ENCODE measurements at places on chromosomes 7 and 10.

DNA sequence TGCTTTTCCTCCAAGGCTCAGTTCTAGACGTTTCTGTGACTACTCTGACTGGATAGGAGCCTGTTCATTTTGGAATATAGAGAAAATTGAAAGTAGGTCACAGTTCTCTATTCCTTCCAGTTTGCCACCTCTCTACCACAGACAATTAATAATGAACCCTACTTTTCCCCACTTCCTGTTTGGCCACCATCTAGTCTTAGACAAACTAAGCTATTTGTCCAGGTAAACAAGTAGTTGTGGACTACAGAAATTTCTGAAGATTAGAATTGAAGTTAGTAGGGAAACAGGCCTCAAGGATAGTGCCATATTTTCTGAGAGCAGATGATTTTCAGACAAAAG is 87.0 kb downstream of the AUTS2 start:
- no peak for DNase-seq

DNA sequence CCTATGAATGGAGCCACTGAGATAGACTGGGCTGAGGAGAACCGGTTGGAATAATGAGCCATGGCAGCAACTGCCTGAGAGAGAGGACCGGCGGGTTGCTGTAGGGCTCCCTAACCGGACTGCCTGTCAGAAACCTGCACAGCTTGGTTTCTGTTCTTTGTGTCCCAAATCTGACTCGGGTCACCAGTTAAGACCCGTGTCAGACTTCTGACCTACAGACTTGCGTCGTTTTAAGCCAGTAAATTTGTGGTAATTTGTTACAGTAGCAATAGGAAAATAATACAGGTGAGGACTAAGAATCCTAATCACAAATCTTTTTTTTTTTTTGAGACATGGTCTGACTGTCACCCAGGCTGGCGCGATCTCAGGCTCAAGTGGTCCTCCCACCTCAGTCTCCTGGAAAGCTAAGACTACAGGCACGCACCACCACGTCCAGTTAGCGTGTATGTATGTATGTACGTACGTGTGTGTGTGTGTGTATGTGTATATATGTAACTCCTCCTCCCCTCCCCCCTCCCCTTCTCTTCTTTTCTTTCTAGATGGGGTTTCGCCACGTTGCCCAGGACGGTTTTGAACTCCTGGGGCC is 672 bp upstream of the DDX56 start:
- no peak for DNase-seq

- DNase-seq: no peak
These were observed 23.8 kb downstream of the C10orf105 start for GRCh38 chr10:71695502-71696476.

GRCh38 chr7:27119412-27119911 is 11.1 kb downstream of the HOXA4 start:
- DNase-seq: no peak

- DNase-seq: no peak
These were observed 54.4 kb downstream of the SH3PXD2A start for GRCh38 chr10:103800789-103801540.

DNA sequence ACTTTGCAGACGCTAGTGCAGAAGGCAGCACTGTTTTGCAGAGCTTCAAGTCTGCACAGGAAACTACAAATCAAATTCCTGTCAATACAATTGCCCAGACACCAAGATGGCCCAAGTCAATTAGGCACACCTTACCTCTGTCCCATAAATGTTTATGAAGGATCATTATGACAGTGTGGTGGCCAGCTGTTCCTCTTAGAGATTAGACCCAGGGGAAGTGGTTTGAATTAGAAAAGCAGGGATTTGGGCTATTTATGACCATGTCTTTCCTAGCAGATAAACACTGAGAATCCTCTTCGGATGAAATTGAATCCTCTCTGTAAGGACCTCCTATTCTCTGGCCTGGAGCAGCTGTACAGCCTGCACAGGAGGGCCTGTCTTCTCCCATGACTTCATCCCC is 9.9 kb upstream of the NEUROG3 start:
- no peak for DNase-seq

DNA sequence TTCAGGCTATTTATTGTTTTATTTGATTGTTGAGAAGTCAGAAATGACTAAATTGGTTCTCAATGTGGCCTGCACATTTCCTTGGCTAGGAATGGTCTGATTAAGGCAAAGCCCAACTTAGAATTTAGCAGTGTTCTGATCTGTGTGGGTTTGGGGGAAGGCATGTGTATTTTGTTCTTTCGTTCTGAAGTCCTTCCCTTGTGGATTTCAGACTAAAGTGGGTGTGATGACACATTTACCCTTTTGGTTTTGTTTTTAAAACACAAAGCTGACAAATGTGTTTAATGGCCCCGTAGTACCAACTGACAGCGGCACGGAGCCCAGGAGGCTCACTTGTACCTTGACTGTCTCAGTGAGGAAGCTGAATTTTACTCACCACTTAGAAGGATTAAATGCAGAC is 452.3 kb upstream of the GALNT17 start:
- DNase-seq: no peak

- DNase-seq: no peak
These were observed 56.6 kb downstream of the TMEM209 start for GRCh38 chr7:130148561-130148960.

GRCh38 chr10:13740461-13740860 is 153.7 kb downstream of the PRPF18 start:
- no peak for DNase-seq

DNA sequence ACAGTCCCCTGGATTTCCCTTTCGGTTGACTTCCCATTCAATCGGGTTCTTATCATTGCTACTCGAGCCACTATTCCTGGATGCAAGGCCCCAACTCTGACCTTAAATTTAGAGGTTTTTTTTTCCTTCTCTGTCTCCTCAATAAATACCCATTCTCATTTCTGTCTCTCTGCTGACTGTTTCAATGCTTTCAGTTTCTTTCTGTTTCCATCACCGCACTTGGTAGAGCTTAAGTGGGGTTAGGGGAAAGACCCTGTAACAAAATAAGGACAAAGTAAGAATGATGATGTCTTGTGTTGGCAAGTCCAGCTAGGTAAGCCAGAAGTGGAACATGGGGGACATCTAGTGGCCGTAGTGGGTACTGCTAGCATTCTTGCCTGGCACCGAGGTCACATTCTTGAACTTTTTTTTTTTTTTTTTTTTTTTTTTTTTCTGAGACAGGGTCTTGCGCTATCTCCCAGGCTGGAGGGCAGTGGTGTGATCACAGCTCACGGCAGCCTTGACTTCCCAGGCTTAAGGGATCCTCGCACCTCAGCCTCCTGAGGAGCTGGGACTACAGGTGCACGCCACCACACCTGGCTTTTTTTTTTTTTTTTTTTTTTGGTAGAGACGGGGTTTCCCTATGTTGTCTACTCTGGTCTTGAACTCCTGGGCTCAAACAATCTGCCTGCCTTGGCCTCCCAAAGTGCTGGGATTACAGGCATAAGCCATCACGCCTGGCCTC is 40.3 kb downstream of the ZC3HC1 start:
- DNase-seq: peak; percentile 87

- DNase-seq: no peak
These were observed 153.7 kb downstream of the PLXNA4 start for GRCh38 chr7:132422502-132423111.

GRCh38 chr10:92238054-92238585 is 52.8 kb downstream of the CPEB3 start:
- no peak for DNase-seq

DNA sequence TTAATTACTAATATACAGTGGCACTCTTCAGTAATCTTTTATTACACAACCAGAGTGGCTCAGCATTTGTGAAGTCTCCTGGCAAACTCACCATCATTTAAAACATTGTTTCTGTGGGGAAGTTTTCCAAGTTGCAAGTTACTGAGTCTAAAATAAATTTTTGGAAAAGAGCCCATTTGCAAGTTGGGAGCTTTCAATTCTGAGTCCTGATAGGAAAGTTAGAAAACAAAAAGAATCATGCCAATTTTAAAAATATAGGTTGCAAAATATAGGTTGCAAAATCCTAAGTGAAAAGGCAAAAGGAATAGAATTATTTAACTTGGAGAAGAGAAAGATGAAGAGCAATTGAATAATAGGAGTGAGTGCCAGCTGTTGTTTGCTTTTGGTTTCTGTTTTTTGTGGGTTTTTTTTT is 378.8 kb upstream of the C7orf33 start:
- no peak for DNase-seq

- DNase-seq: no peak
These were observed 619.7 kb downstream of the GATA3 start for GRCh38 chr10:8674230-8674629.

DNA sequence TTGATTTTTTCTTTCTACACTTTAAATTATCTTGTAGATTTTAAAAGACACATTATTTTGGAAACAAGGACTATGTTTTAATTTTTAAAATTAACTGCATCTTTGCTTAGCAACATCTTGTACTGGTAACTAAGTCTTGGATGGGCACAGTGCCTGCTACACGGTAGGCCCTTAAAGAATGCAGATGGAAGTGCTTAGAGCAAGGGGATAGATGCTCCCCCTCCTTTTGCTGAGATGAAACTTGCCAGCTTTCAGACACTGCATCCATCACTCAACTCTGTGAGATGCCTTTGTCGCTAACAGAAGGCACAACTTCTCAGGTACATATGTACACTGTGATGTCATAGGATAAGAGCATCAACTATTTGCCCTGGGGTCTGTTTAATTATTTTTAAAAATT is 103.9 kb downstream of the LRRC18 start:
- no peak for DNase-seq

DNA sequence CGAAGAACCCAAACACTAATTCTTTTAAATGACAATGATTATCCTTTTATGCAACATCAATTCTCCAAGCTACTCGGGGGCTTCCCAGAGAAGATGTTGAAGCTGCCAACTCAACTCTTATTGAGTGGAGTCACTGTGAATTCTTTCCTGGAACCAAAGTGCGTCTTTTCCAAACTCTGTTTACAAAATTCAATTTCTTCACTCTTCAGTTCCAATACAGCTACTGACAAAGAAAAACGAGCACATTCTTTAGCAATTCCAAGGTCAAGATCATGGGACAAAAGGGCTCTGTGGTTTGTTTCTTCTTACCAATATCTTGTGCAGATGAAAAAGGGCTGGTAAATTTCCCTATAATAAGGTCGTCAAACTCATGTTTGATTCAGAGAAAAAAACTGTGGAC is 74.2 kb downstream of the FAS start:
- no peak for DNase-seq

DNA sequence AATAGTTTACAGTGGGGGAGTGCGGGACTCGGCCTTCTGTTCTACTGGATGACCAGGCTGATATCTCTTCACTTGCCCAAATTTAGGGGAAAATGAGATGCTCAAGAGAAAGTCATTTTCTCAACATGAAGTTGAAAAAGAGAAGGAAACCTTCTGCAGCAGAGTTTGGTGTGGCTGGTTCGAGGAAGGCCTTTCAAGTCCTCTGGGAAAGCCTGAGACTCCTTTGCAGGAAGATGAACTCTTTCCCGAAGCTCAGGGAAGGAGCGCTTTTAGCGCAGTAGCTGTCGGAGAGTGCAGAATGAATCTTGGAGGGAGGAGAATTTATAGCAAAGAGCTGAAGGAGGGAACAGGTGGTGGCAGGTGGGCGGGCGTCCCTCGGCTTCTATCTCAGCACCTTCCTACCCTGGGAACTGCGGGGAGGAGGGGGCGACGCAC is at the start of gene ATOH7:
Gene ATOH7, minus strand, starts transcription at position 297 of the 435 bp plus-strand sequence. CDS start 436 bp downstream, outside the sequence.
- no peak for DNase-seq

- DNase-seq: no peak
These were observed 479 bp downstream of the CYP26A1 start for GRCh38 chr10:93074147-93074596.

GRCh38 chr10:51004776-51005175 is 69.5 kb upstream of the PRKG1 start:
- DNase-seq: no peak

- DNase-seq: no peak
These were observed 73.3 kb upstream of the FRMD4A start for GRCh38 chr10:14403881-14404623.

- DNase-seq: no peak
These were observed 186.6 kb upstream of the CELF2 start for GRCh38 chr10:10831085-10831484.

Measured in stimulated activated naive B cell treated with anti-CD40 and anti-IgM and Interleukin-4, amounts not matched to agents 10 μg/mL and 1 μg/mL and 100 μg/mL, for 72 hours (primary cell).